ENCODE measurements at places on chromosomes 7 and 10. TPM values are rescaled to one million over a fixed set of nuclear protein-coding genes. Genes with fewer than 3 reads are reported as not detected.

- DNase-seq = no peak
These were observed 41.9 kb downstream of the LRRN3 start for GRCh38 chr7:111132833-111133232.

GRCh38 chr7:49639068-49639593, 134.3 kb upstream of the VWC2 start:
- no peak for DNase-seq

AMPH gene
- total RNA-seq = 0.58 TPM

MASTL gene
- total RNA-seq = 7.2 TPM

DNA sequence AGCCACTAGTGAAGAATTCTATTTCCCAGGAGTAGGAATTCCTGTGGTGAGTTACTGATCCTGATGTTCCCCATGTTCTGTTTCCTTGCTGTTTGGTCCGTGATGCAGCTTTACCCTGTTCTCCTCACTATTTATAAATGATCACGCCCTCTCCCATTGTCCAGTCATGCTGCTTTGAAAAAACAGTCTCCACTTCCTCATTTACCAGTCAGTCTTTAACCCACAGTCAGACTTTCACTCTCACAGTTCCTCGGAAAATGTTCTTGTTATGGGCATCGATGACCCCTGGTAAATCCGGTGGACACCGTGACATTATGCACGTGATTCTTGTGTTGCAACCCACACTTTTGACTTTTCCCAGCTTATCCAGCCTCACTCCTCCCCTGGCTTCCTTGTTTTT, 14.4 kb downstream of the SCIN start:
- no peak for DNase-seq

DNA sequence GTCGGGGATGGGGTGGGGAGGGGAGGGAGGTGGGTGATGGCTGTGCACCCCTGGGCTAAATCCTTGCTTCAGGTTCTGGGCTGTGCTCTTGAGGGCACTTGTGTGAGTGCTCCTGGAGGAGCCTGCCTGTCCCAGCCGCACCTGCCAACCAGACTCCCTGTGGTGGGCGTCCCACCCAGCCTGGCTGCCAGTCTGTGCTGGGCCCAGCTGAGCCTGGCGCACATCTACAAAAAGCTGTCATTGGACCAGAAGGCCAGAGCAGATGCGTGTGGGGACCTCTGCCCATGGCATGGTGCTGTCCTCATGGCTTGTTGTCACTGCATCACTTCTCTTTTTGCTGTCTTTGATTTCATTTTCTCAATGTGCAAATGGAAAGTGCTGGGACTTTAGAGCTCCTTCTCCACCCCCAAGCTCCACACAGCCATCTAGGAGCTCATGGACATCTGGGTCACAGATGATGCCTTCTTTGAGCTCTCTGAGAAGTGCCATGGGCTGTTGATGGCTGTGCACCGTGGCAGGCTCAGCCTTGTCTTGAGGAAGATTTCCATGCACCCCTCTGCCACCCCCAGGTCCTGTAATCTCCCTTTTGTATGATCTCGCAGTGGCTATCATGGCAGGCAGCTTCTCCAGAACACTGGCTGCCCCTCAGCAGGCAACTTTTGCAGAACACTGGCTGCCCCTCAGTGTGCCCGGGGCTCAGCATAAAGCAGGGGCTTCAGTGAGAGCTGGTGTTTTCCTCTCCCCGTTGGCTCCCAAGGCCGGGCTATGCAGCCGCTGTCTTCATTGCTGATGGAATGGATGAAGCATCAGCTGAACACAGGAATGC, 83.9 kb downstream of the ADCY1 start:
- no peak for DNase-seq

GPRIN2 gene
- 56.7 TPM for total RNA-seq

GRCh38 chr7:140593672-140593982, 47.0 kb downstream of the DENND2A start:
- DNase-seq = no peak

- no peak for DNase-seq
These were observed 17.7 kb downstream of the WDR91 start for GRCh38 chr7:135193615-135194081.

VGF gene
- total RNA-seq = 0.73 TPM

DNA sequence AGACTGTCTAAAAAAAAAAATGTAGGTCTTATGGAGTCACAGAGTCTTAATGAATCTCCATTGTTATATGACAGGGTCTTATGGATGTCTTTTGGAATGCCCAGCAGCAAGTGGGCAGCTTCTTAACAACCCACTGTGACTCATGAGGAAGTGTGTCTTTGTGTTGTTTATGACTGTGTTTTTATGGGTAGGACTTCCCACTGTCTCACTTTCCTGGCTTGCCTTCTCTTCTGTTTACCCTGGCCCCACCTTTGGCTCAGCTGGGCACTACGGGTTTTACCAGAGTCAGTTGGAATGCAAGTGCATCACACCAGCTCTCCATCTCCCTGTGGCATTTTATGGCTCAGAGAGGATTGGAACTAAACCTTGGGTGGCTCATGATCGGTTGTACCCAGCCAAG, 580.5 kb downstream of the AUTS2 start:
- DNase-seq = peak; percentile 88

CLIP2 gene
- 83.6 TPM for total RNA-seq

DNA sequence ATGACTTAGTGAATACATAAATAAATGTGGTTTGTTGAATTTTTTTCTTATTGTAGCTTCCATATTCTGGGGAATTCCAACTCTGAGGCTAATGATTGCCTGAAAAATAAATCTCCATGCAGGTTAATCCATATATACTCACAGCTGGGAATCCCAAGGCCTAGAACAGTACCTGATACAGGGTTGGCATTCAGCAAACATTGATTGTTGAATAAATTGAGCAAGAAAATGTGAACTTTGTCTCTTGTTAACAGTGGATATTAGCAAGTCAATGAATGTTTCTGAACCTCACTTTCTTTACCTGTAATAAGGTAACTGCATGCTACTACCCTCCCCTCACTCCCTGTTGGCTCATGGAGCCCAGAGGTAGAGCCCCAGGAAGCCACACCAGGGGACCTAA, 253.6 kb upstream of the AOAH start:
- no peak for DNase-seq

AIMP2 gene
- total RNA-seq = 49.8 TPM

- no peak for DNase-seq
These were observed 39.5 kb upstream of the INSIG1 start for GRCh38 chr7:155258226-155258560.

DNA sequence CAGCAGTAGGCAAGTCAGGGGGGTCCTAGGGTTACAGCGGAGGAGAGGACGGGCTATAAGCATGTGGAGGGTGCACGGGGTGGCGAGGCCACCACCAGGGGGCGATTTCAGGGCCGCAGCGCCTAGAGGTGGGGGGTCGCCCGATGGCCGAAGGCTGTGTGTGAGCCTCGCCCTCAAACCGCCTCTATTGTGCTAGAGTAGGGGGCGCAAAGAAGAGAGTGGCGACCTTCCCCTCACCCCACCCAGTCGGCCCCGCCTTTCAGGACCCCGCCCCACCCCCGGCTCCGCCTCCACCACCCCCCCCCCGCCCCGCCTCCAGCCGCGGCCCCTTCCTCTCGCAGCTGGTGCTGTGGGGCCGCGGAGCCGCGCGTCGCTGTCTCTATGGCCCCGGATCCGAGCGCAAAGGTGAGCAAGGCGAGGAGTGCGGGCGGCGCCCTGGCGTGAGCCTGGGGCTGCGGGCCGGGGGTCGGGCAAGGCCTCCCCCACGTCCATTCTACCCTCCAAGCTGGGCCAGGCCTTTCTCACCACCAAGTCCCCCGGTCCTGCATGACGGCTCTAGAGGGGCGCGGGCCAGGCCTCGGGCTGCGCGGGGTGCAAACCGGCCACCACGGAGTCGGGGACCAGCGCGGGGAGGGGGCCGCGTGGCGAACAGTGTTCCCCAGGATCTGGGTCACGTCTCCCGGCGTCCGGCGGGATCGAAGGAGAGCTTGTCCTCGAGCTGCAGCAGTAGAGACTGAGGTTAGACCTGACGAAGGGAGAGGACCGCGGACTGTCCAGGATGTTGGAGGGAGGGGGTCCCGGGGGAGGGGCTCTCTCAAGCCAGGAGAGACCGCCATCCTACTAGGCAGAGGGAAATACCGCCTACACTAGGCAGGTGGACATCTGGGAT, at the start of gene SEMA4G:
TSS of gene SEMA4G (plus strand) at position 318 of the 889 bp plus-strand sequence. CDS start 3,409 bp downstream, outside the sequence.
- peak; percentile 76 for DNase-seq

- DNase-seq = no peak
These were observed 289.1 kb downstream of the FGFR2 start for GRCh38 chr10:121309164-121309563.

- peak; percentile 28 for DNase-seq
These were observed 28.2 kb downstream of the PPIF start for GRCh38 chr10:79375321-79376077.

- no peak for DNase-seq
These were observed 89.1 kb upstream of the KLF14 start for GRCh38 chr7:130823060-130823459.

DNA sequence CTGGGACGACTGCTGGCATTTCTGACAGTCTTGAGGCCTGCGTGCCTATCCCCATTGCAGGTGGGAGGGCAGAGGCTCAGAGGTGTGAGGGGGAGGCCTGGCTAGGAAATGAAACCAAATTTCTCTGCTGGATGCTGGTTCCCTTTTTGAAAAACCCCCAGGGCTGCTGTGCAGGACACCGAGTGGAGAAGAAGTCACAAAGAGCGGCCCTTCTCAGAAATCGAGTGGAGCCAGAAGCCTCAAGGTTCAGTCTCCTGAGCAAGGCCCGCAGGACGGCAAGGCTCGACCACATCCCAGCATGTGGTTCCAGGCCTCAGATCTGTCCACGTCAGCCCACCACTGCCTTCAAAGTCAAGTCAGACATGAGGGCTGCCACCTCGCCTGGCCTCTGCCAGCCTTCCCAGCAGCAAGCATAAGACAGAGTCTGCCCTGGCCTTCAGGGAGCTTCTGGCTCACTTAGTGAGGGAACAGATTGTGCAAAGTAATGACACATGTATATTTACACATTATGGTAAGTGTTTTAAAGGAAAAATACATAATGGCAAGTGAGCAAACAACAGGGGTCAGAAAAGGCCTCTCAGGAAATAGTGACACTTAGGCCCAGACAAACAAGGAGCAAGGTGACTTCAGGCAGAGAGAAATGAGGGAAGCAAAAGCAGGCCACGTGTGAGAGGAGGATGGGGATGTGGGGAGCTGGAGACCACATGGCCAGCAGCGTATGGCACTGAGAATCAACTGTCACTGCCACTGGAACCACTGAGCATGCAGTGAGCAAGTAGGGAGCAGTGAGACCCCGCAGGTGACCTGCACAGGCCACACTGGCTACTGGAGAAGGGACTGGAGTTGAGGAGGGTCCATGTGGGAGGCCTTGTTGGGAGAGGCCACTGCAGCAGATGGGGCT, 86.7 kb downstream of the ARHGAP22 start:
- DNase-seq = no peak

DNA sequence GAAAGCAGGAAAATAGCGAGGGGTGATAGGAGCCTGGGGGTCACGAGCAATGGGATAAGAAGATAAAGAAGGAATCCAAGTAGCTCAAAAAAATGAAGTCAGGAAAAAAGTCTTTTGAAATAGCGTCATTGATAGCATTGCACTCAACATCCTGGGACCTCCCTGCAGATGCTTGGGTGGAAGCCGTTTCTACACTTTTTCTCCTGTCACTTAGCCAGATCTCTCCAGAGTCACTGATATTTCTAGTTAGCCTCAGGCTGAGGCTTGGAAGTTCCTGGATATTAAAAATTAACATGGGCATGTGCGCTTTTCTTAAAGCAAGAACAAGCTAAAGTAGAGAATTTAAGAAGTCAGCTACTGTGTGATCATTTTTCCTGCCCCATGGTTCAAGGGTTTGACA, 39.5 kb upstream of the CHST15 start:
- DNase-seq = no peak

- no peak for DNase-seq
These were observed 39.7 kb downstream of the MTPAP start for GRCh38 chr10:30309403-30309802.

DNA sequence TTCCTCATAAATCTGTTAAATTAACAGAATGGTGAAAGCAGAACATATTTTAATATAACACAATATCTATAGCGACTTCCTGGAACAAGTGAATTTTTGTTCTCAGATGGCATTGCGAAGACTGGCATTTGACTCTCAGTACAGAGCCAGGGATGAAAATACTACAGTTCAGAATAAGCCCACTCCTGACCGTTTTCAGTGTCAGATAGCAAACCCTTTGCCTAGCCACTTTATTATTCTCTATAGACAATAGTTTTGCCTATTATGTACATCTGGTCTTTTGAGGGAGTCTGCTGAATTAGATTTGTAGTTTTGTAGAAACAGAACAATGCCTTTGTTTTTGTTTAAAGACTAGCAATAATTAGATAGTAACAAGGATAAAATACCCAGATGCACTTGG, 2.3 kb downstream of the MINPP1 start:
- no peak for DNase-seq

DNA sequence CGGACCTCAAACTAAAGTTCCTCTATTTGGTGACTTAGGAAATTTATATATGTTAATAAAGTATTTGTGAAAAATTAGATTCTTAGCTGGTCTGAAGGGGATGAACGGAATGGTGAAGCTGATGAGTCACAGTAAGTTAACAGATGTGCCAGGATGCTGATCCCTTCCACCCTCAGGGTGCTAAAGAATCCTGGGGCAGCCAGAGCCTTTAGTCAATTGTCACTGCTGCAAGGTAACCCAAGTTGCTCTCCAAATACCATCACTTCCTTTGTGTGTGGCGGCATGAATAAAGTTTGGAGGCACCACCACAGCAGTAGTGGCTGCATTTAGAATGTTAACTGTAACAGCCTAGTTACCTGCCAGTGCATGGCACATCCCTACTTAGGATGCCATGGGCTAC, 222.6 kb upstream of the PPP1R3A start:
- no peak for DNase-seq

GRCh38 chr7:96126382-96126781, 195.5 kb downstream of the SLC25A13 start:
- no peak for DNase-seq

SFRP5 gene
- total RNA-seq = 1.2 TPM

GRCh38 chr7:155809947-155810769, 2.1 kb downstream of the SHH start:
- no peak for DNase-seq

GRCh38 chr10:93121311-93121710, 47.6 kb downstream of the CYP26A1 start:
- DNase-seq = no peak

POLR2J2 gene
- total RNA-seq = 7.9 TPM

NFE2L3 gene
- 8.8 TPM for total RNA-seq

NPSR1 gene
- total RNA-seq = 1.2 TPM

TAX1BP1 gene
- total RNA-seq = 119 TPM

CYP26A1 gene
- not detected for total RNA-seq

GRCh38 chr7:22588351-22588750, 88.4 kb upstream of the STEAP1B start:
- DNase-seq = no peak

- no peak for DNase-seq
These were observed 227.9 kb upstream of the PRSS58 start for GRCh38 chr7:142485617-142486226.

- DNase-seq = no peak
These were observed 205.9 kb upstream of the PPP2R2D start for GRCh38 chr10:131694781-131695495.

DNA sequence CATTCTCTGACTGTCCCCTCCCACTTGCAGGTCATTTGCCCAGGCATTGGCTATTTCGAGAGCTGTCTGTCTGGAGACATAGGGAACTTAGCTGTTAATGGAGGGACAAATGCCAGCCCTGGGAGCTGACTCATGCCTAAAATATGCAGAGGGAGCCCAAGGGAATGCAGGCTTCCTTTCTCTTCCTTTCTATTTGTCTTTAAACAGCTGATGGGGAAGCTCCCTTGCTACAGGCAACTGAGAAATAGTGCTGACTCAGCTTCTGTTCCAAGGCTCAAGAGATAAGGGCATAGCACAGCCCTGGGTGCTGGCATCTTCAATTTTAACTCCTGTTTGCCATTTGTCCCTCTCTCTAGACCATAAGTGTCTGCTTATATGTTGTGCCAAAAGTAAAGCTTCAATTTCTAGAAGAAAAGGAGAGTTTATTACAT, 82.7 kb upstream of the C1GALT1 start:
- DNase-seq = peak; percentile 44

Data from left colon (tissue), 2 donors.